ENCODE measurements at places on chromosomes 6 and 20.

- no peak for DNase-seq
Observed at GRCh38 chr20:37523012-37523391, 2.0 kb downstream of the NNAT start.

DNA sequence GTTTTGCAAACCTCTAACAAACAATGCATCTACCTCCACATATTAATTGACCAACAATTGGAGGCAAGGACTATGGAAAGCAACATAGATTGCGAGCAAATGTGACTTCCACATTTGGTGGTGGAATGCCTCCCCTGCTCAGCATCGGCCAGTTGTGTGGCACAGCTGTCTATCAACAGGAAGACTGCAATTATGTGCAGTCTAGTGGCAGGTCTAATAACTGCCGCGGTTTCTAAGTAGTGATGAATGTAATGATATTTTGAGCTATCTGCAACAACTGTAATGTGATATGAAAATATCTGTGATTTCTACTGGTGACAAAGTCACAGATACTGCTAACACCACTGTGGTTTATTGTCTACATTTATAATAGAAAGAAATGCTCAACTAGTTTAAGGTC lies 56.8 kb downstream of the NCR2 start:
- no peak for DNase-seq

DNA sequence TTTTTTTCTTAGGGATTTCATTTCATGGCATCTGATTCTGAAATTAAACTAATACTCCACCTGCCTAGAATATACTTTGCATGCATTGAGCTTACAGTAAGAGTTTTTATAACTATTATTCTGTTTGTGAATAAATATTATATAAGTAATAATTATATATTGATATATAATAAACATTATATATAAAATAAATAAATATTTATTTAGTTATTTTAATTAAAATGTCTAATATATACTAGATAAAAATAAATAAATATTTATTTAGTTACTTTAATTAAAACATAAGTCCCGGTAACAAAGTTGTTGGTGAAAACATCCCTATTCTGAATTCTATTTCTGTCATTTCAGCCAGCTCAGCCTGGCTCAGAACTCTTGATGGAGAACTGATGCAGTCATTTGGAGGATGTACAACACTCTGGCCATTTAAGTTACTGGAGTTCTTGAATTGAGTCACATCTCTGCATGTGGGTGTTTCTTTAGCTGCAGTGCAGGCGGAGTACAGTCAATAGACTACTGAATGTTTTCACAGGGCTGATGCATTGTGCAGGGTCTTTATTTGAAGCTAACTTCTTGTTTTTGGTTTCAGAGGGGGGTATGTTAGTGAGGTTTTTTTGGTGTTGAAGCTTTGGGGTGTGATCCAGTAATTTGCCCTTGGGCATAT lies 508.9 kb upstream of the ADGRB3 start:
- no peak for DNase-seq

- peak; percentile 67 for DNase-seq
Observed at GRCh38 chr6:27132532-27133280, 114.8 kb upstream of the PRSS16 start.

DNA sequence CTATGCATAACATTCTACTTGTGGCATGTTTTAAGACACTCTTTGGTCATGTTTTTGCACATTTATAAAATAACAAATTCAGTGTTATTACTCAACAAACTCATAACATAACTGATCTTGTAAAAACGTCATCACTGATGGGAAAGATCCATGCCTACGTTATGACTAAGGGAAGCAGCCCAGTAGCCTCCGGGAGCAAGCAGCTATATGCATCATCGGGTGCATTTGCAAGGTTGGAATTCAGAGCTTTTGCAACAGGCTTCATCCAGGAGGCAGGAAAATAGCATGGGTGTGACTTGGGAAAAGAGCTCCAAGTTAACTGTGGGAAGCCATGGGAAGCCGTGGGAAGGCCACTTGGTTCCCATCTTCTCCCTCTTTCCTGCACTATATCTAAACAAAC lies 271.6 kb upstream of the SGK1 start:
- DNase-seq, result no peak
